Astrocyte of the spinal cord (primary cell): ENCODE measurements at places on chromosomes 3 and 15.
A peak's percentile ranks its signal among the peaks of the same experiment; 100 is the strongest.

DNA sequence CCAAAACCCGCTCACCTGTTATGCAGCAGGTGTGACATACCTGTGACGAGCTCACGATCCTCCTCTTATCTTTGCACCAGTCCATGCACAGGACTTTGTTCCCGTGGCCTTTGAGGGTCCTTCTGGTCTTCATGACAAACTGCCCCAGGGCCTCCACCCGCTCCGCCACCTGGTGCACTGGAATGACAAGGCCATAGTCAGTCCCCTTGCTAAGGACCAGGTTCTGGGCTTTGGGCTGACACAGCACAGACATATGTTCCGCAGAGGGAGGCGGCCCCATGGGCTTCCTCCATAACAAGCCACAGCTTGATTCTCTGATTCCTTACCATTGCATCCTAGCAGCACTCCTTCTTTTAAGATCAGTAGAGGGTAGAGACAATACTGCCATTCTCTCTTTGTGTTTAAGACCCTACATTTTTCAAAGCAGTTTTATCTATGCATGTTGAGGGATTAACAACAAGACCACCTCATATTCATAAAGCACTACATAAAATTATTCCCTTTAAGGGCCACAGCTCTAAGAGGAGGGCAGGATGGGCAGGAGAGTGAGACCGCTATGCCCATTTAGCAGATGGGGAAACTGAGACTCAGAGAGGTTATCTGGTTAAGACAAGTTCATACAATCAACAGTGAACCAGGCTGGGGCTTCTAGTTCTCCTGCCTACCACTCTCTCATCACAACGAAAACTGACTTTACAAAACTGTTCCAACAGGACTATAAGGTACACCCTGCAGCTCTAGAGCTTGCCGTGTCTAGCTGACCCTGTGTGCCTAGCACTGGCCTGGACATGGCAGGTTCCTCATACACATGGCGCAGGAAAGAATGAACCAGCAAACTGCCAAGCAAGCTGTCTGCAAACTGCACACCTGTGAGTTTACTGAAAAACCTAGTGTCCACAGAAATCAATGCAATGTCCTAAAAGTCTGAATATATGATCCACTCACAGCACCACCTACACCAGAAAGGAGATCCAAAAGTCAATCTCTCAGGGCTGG, 37.0 kb downstream of the GNB5 start:
- no peak for DNase-seq

DNA sequence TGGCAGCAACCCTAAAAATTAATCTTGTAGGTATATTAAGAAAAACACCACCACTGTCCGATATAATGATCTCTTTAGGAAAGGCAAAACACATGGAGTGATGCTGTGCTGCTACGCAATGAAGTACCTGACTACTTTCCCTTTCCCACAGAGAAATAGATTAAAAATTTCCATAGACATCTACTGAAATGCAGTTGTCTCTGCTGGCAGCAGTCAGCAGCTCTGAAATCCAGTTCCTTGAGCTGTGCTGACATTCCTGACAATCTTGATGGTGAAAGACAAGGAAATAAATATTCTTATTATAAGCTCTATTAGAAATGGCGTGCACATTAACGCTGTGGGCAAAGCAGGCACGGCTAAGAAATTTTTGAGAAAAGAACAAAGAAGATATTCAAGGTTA, 287.6 kb downstream of the IL5RA start:
- DNase-seq = no peak

DNA sequence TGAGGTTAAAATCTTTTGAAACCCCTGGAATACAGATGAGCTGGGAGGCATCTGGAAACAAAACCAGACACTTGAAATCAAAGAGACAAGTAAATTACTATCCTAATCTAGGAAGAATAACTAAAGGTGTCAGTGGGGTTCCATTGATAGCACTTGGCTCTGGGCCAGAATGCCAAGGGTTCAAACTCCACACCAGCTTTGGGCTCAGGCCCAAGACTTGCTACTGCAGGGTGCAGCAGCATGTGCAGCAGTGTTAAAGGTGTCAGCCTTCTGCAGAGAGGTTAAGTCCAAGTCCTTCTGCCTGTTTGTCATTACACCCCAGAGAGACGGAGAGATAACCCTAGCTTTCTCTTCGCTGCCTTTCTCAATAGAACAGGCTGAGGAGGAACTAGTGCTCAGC, 273.9 kb downstream of the TIGIT start:
- DNase-seq = no peak

- DNase-seq = no peak
These were observed 22.4 kb downstream of the SENP5 start for GRCh38 chr3:196889844-196890708.

DNA sequence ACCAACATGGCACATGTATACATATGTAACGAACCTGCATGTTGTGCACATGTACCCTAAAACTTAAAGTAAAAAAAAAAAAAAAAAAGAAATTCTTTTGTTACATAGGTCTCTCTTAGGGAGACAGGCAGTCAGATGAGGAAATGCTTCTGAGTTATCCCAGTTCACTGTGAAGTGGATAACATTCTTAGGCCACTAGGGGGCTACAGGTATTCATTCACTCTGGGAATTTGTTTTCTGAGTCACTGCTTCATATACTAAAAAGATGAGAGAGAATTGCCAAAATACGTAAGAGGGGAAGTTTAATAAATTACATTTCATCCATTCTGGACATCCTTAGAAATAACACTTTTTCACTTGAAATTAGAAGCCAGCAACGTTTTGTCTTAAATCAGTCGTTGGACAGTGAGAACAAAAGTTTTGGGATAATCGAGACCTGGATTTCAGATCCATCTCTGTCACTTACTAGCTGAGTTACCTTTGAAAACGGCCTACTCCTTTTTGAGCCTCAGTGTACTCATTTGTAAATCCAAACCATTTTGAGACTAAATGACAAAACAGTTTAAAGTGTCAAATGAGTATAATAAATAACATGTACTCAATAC, 738.4 kb upstream of the ALCAM start:
- peak; percentile 69 for DNase-seq

DNA sequence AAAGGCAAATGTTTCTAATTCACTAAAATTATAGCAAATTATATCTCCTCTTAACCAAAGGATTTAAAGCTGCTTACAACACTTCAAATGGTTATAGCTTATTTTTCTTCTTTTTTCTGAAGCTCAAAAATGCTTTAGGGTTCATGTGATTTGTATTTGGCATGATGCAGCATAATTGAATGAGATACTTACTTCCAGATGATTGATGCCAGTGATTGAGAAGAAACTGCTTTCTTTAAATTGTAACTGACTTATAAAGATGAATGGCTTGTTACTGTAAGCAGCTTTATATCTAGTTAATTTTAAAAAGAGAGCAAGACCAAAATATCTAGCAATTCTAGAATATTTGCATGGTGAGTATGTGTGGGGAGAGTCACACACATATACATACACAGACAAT, 270.7 kb upstream of the THRB start:
- no peak for DNase-seq

GRCh38 chr3:197828-198491, 1.4 kb downstream of the CHL1 start:
- DNase-seq = no peak

DNA sequence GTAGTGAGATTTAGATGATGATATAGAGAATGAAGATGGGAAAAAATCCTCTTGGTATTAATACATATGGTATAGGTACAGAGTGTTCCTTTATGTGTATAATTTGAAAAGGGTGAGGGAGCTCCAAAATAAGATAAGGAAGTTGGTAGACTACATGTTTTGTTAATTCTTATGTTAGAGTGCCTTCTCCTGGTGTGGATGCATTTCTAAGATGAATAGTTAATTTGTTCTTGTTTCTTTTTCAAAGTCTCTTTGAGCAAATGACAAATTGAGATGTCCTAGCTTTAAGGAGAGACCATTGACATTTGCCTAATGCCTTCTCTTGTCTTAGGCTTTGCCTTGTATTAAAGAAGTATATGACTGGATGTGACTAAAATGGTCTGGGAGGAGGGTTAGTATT, 34.1 kb downstream of the AKAP13 start:
- DNase-seq = peak; percentile 54

DNA sequence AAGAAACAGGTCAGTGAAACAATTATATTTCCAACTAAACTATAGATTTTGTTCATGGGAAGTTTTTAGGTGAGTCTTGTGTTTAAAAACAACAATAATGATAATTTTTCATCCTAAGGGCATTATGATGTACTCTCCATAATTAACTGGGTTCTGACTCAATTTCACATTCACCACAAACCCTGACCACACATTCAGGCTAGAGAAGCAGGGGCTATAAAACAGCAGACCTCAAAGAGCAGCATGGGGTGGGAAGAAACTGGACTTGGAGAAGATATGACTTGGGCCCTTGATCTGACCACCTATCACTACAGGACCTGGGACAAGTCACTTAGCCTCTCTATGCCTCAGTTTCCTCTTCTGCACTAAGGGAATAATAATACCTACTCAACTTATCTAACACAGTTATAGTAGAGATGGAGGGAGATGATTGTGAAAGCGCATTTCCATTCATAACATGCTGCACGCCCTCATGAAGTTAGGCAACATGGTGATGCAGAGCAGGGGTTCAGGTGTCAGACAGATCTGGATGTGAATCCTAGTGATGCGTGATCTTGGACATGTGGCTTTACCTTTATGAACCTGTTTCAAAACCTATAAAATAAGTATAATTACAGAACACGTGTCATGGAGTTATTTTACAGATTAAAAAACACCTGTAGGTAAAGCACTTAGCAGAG, 63.0 kb upstream of the ACP3 start:
- DNase-seq = peak; percentile 46

- DNase-seq = peak; percentile 33
These were observed 718.6 kb upstream of the NECTIN3 start for GRCh38 chr3:110352841-110353604.

- no peak for DNase-seq
These were observed 301.1 kb upstream of the LRRFIP2 start for GRCh38 chr3:37475435-37475834.
